NCI-H446 treated with DMSO at 0.1 percent for 48 hours (cell line): ENCODE measurements at places on chromosomes 2 and 18.

- DNase-seq, result no peak
Observed at GRCh38 chr2:150259746-150260145, 227.7 kb downstream of the RND3 start.

GRCh38 chr2:143422681-143423080, 293.5 kb downstream of the ARHGAP15 start:
- DNase-seq, result no peak

DNA sequence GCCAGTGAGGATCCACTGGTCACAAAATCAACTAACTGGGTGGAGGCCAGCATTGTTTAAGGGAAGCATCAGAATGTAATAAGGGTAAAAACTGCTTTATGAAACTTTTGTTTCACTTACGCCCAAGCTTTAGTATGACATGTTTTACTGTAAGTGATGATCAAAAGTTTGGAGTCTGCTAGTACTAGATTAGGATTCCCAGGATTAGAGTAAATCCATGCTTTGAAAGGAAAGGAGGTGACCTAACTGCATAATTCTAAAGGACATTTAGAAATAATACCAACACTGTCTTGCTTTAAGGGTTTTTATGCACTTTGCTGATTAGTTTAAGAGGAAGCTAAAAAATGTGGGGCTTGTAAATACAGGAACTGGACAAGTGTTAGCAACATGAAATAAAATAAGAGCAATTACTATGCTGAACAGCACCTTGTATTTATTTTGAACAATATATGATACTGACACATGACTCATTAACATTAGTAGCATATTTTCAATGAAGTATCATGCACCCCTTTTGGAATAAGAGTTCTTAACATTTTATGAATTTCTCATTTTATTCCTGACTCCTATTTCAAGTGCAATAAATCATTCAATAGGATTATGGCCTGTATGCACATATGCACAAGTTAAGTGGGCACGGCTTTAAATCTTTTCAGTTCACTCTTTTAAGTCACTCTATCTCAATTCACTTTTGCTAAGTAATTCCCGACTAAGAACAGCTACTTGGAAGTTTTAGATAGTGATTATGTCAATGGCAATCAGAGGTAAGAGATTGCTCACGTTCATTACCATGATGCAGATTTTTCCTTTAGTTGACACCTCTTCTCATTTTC, 62.5 kb downstream of the STK39 start:
- no peak for DNase-seq

- no peak for DNase-seq
Observed at GRCh38 chr2:69644506-69644979, 1.0 kb upstream of the AAK1 start.

GRCh38 chr2:223563462-223563861, 38.7 kb downstream of the SCG2 start:
- DNase-seq, result no peak

GRCh38 chr2:155825876-155826275, 506.6 kb downstream of the NR4A2 start:
- DNase-seq, result peak; percentile 6

GRCh38 chr2:235587202-235587601, 93.4 kb downstream of the AGAP1 start:
- no peak for DNase-seq

GRCh38 chr2:227816507-227817294, 3.1 kb downstream of the CCL20 start:
- DNase-seq, result no peak

DNA sequence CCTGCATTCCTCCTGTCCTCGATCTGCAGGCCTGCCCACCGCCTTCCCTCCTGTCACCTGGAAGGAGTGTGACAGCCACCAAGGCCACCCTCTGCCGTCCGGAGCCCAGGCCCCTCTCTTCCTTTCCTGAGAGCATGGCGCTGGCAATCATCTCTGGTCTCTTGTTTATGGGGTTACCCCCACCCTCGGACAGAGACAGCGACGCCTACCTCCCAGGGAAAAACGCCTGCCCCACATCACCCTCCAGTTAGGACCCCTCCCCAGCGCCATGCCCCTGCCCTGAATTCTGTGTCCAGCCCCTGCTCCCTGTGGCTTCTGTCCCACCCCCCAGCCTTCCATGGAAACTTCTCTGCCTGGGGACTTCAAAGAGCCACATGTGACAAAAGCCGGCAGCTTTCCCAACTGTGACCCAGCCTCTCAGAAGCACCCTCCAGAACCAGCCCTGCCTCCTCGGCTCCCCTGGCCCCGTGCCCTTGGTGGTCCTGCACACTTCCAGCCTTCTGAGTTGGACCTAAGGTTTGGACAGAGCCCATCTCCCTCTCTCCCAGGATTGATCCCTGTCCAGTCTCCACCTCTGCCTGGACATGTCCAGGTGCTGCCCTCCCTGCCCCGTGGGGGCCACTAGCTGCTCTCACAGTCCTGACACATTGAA, 145.0 kb upstream of the HDAC4 start:
- no peak for DNase-seq

DNA sequence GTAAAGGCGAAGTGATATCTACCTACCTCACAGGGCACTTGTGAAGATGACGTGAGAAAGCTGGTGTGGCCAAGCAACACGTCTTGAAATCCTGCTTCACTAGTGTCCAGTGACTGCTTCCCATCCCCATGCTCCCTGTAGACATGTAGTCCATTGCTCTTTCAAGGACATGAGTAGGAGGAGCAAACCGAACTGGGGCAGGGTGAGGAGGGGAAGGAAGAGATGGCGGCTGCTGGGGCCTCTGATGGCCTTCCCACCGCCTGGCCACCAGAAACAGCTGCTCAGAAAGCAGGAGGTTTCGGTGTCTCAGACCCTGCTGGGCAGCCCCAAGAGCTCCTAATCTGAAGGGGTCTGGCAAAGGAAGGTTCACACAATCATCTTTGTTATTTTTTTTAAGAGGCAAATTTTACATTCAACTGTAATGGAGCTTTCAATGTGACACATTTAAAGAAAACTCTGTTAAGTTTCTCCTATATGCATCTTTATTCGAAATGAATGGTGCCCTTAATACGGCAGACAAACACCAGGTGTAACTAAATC, 14.7 kb downstream of the CPLX4 start:
- DNase-seq, result no peak

DNA sequence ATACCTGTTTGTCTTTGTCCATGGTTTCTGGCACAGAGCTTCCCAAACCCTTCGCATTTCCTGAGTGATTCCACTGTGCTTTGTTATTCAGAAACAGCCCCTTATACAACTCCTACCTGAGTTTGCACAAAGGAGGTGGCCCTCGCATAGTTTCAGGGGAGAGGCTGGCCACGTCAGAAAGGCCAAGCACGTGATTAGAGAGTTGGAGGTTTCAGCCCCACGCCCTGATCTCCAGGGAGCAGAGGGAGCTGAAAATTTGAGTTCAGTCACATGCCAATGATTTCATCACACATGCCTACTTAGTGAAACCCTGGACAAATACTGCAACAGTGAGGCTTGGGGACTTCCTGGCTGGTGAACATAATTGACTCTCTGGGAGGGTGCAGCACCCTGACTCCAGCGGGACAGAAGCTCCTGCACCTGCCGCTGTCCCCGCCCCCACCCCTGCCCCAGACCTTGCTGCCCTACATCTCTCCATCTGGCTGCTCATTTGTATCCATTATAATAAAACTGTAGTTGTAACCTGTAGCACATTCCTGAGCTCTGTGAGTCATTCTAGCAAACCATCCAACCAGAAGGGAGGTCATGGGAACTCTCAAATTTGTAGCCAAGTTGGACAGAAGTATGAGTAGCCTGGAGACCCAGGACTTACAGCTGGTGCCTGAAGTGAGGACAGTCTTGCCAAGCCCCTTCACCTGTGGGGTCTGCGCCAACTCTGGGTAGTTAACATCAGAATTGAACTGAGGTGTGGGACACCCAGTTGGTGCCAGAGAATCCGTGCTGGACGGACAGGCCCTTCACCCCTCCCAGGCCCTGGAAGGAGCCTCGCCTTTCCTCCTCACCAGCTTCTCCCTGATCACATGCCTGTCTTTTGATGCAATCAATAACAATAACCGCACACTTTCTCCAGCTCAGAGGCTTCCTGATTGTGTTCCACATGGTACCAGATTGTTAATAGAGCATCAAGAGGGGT, 224.3 kb downstream of the ANAPC1 start:
- no peak for DNase-seq

GRCh38 chr2:188425266-188425665, 133.6 kb downstream of the GULP1 start:
- DNase-seq, result no peak

DNA sequence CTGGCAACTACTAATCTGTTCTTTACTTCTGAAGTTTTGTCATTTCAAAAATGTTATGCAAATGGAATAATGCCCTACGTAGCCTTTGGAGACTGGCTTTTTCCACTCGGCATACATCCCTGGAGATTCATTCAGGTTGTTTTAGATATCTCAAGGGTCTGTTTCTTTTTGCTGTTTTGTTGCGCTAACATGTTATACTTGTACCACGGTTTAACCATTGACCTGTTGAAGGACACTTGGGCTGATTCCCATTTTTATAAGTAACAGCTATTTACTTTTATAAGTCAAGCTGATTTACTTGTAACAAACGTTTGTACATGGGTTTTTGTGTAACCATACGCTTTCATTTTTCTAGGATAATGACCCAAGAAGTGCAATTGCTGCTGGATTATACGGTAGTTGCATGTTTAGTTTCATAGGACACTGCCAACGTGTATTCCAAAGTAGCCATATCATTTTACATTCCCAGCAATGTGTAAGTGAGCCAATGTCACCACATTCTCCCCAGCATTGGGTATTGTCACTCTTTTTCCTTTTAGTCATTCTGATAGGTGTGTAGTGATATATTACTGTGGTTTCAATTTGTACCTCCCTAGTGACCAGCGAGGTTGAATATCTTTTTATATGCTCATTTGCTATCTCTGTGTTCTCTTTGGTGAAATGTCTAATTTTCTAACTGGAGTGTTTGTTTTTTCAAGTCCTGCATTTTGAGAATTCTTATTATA, 36.5 kb upstream of the STAT4 start:
- no peak for DNase-seq

- no peak for DNase-seq
Observed at GRCh38 chr2:139359818-139360217, 579.6 kb upstream of the NXPH2 start.

- DNase-seq, result no peak
Observed at GRCh38 chr2:6398421-6398820, 467.3 kb downstream of the CMPK2 start.

- no peak for DNase-seq
Observed at GRCh38 chr2:120898961-120899750, 163.5 kb downstream of the GLI2 start.

- no peak for DNase-seq
Observed at GRCh38 chr2:181041661-181042060, 61.3 kb downstream of the UBE2E3 start.

GRCh38 chr2:166762746-166763145, 125.5 kb upstream of the XIRP2 start:
- no peak for DNase-seq

GRCh38 chr2:204732019-204732418, 186.7 kb downstream of the PARD3B start:
- no peak for DNase-seq

DNA sequence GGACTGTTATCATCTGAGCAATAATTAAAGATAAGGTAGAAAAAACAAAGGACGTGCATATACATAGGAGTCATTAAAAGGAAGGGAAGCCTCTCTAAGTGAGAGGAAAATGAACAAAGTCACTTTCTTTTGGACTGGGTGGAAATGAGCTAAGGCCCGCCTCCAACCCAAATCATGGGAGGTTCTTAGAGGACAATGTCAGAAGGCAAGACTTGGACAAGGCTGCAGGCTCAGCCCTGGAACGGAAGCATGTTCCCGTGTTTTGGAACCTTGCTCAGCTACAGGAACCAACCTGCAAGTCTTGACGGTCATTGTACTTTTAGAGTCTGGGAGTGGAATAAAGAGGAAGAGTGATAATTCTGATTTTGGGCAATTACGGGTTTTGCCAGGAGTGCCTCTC, 59.4 kb upstream of the EPB41L3 start:
- no peak for DNase-seq

- DNase-seq, result no peak
Observed at GRCh38 chr18:79402977-79403722, 7.4 kb downstream of the NFATC1 start.

DNA sequence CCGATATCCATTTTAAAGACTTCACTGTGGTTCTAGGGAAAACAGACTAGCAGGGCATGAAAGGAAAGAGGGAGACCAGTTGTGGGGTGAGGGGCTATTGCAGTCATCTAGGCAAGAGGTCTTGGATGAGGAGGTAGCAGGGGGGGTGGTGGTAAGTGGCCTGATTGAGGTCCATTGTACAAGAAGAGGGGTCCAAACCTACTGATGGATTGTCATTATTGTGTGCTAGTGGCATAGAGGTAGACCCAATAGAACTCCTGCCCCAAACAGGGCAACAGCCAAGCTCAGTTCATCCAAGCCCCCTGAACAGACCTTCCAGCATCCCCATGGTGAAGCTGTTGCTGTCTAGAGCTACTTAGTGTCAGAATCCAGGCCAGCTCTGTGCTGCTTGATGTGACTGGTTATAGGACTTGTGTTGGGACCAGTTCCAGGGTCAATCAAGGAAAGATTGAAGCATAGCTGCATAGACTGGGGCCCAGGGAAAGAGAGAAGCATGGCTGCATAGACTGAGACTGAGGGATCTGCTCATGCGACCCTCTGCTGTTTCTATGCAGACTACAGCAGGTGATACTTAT, 7.0 kb downstream of the ASAP2 start:
- DNase-seq, result no peak

- no peak for DNase-seq
Observed at GRCh38 chr2:99442837-99443236, 47.0 kb downstream of the REV1 start.

DNA sequence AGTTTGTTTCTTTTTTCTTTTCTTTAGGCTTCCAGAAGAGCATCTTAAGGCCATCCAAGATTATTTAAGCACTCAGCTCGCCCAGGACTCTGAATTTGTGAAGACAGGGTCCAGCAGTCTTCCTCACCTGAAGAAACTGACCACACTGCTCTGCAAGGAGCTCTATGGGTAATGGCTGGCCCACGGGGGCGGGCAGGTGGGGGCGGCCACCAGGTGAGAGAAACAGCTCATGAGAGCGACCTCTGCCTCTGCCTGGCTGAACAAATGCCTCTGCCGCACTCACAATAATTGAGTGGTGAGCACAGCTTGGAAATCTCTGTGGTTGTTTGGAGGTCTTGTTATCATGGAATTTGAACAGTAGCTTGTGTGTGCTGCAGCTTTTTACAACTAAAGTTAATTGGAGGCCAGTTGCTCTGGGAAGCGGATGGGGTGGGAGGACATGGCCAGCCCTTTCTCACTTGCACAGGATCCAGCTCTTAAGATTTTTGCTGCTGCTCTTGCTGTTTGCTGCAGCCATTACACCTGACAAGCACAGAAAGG, 70.4 kb downstream of the INPP5D start:
- DNase-seq, result no peak

GRCh38 chr18:35939138-35939537, 33.3 kb upstream of the RMP24 start:
- no peak for DNase-seq

DNA sequence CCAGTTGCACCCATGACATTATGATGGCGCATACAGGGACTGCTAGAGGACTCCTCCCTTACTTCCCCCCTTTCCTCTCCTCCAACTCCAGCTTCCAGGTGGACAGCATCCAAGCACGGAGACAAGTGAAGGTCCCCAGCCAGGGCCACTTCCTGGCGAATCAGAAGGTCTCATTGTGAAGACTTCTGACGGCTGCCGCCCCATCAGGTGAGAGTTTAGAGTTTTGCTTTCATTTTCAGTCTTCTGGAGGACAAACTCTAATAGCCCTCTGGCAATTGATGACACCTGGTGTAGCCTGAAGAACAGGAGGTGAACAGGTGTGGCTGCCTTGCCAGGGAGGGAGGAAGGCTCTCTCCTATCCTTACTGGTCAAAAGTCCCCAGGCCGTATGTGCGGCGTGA, 77.3 kb upstream of the KCNH7 start:
- no peak for DNase-seq

GRCh38 chr2:15630121-15630977, 38.7 kb downstream of the DDX1 start:
- peak; percentile 48 for DNase-seq
